ENCODE measurements at places on chromosomes 7 and 10.

- DNase-seq = no peak
Measured at GRCh38 chr10:78427497-78428031, 393.9 kb downstream of the RPS24 start.

GRCh38 chr10:126170776-126171175 lies 217.5 kb downstream of the ADAM12 start:
- DNase-seq = no peak

- DNase-seq = no peak
Measured at GRCh38 chr7:5083311-5083711, 37.7 kb downstream of the RBAK start.

DNA sequence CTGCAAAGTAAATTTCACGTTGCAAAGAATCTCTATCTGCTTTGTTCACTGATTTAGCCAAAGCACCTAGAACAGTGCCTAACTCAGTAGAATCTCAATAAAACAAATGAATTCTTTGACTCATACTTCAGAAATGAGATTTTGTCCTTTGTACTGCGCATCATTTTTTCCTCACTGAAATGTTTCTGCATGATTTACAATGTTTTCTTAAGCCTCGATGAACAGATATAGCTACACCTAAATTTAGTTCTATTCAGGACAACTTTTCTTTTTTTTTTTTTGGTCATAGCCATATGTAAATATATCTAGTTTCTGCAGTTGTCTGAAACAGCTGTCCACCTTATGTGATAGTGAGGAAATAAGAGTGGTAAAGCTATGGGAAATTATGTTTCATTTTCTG lies 15.3 kb downstream of the GNAT3 start:
- no peak for DNase-seq

DNA sequence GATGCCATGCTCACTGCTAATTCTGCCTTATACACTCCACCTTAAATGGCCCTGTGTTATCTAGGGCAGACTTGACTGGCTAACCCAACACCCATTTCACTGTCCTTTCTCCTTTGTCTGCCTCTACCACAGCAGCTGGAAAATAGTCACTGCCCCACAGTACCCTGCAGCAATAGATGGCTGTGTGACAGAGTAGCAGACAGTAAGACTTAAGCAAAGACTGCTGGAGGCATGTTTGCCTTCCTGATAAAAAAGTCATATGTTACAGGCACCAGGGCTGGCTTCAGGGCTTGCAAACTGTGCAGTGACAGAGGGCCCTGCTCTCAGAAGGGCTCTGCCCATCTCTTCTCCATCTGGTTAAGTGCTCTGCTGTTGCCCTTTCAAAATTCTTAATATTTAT lies 332.6 kb upstream of the GHITM start:
- no peak for DNase-seq

- no peak for DNase-seq
Measured at GRCh38 chr7:49247759-49248158, 323.4 kb downstream of the CDC14C start.

DNA sequence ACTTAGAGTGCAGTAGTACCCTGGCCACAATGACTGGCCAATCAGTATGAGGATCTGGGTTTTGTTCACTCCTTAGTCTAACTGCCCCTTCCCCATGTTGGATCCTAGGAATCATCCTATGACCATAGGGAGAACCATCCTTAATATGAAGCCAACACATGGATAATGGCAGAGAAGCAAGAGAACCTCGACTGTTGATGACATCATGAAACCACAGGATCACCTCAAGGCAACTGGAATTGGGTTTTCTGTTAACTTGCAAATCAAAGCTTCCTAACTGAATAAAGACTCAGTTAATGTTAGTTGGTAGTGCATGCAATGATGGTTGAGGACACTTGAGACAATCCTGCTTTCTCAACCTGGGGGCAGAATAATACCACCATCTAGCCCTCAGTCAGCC lies 3.3 kb upstream of the PRXL2A start:
- DNase-seq = no peak

Measured in hematopoietic multipotent progenitor cell treated with erythropoietin and hydrocortisone succinate and interleukin-3 and kit ligand, for 15 days (in vitro differentiated cells).